ENCODE measurements at places on chromosomes 7 and 10. TPM values are rescaled to one million over a fixed set of nuclear protein-coding genes. Genes with fewer than 3 reads are reported as not detected.

DTX2 gene
- polyA plus RNA-seq: 12.8 TPM

GRCh38 chr7:83677180-83677866 lies 28.4 kb upstream of the SEMA3E start:
- DNase-seq: no peak

GRCh38 chr7:69445541-69445940 lies 152.7 kb upstream of the AUTS2 start:
- DNase-seq: no peak

GRCh38 chr10:95355301-95355700 lies 64.5 kb upstream of the PDLIM1 start:
- DNase-seq: no peak

GRCh38 chr10:50316695-50317648 lies 65.7 kb upstream of the ASAH2 start:
- DNase-seq: no peak

DNA sequence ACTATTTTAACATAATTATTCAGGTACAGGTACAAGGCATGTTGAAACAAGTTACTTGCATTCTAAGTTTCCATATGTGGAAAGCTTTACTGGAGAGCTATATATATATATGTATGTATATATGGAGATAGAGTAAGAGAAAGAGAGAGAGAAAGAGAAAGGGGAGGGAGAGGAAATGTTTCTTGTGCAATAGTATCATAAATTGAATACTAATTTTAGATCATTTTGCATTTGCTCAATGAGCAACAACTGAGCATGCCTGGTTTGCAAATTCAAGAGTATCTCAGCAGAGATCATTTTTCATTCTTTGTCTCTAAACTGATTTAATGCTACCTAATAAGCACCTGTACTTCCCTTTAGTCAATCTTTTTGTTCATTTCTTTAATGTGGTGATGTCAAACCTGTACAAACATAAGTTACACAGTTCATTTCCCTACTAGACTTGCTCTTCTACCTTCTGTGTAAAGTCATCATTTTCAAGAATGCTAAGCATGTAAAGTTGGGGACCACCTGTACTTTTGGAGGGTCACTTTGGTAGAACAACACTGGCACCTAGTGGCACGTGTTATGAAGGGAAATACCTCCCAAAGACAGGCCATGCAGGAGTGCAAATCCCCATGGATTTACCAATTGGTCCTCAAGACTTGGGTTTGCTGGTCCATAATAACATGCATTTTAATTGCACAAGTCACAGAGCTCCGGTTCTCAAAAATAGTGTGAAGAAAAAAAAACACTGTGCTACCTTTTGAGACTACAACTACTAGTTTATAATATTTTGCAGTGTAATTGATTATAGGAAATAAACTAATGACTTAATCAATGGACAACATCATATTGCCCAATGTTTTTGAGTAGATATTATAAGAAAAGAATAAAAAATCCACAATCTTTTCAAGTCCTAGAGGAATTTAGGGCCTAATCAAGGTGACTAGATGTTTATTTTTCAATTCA lies 431.2 kb upstream of the IGFBP3 start:
- no peak for DNase-seq

GRCh38 chr10:16950656-16951601 lies 133.7 kb upstream of the RSU1 start:
- DNase-seq: no peak

All from psoas muscle (tissue), 8 donors.